Choroid plexus epithelial cell (primary cell): ENCODE measurements at places on chromosomes 5 and 9.
A peak's percentile ranks its signal among the peaks of the same experiment; 100 is the strongest.

- peak; percentile 81 for DNase-seq
These were observed 293.0 kb downstream of the CDH12 start for GRCh38 chr5:22560147-22560546.

DNA sequence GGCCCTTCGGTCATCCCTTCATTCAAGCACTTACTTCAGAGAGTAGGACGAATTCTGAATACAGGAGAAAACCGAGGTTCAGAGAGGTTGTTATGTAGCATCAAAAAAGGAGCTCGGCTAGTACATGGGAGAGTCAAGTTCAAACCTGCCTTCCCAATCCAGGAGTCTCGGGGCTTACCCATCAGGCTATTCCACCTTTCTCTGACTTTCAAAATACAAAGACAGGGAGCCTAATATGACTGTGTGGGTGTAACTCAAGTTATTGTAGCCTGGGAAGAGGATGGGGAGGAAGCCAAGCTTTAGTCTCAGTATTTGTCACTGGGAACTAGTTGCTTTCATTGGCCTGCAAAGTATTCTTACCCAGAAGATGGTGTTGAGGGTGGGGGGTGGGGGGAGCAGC is 274.8 kb upstream of the PANK3 start:
- no peak for DNase-seq

DNA sequence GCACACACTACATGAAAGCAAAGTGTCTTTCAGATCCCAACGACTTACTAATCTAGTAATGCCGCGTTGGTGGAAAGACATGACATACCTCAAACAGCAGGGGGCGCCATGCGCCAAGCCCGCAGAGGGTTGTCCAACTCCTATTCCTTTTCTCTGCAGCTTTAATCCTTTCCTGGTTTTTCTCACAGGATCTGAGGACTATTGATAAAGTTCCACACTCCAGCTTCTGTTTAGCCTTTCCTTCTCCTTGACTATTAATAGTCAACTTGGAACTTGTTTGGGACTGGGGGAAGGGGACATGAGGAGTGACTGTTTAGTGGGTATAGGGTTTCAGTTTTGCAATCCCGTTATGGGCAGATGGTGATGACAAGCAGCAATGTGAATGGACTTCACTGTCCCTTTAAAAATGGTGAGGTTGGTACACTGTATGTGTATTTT is 62.9 kb downstream of the OTULIN start:
- DNase-seq: peak; percentile 91

DNA sequence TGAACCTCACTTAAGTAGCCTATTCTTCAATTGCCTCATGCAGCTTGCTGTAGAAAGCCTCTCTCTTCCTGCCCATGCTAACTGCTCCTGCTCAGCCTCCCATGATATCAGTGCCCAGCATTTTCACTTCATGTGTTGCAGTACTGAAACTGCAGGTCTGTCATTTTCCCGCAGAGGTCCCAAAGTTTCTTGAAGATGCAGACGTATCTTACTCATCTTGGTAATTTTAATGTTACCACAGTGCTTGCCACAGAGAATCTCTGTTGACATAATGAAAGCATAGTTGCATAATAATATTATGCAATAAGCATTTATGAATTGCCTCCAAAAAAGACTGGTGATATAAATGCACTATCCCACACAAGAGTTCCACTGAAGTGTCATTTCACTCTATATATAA is 561.1 kb upstream of the DAP start:
- DNase-seq: no peak

DNA sequence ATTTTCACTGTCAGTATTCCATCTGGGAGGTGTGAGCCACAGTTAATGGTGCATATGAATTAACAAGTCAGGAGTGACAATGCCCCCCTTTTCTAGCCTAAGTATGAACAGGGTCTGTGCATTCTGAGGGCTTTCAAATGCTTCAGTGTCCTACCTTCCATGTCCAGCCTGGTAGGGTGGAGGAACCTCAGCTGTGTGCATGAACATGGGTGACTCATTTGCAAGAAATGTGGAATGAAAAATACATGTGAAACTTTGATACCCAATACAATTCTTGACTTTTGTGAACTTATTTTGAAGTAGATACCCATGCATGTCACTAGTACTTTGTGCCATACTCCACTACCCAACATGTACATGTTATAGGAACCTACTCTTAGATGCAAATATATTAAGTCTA is 375.8 kb downstream of the SEMA5A start:
- peak; percentile 48 for DNase-seq

DNA sequence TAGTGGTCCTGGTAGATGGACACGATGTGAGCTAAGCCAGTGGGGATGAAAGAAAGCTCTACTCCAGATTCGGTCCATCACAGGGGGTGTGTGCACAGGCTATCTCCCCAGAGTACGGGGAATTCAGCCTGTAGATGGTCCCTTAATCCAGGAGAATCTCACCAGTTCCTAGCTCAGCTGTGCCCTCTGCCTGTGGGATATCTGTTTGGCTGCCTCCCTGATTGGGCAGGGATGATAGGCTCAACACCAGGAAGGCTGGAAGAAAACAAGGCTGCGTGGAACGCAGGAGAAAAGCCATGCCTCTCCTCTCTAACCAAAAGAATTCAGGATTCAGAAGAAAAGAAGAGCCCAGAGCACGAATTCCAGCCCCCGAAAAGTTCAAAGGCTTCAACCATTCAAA is 40.9 kb downstream of the VLDLR start:
- DNase-seq: peak; percentile 14

DNA sequence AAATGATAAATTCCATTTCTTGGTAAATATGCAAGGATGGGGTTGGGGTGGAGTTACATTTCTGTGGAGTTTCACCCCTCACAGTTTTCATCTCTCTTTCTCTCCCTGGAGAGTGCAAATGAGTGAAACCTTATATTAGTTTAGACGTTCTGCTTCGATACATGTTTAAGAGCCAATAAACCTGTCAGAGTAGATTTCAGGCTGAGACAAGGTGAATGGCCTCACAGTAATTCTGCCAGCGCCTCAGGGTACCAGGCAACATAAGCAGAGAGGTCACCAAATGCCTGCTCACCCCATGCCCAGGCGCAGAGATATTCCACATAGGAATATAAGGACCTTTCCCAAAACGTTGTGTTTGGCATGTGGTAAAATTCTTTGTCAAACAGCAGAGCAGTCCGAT is 154.9 kb upstream of the VLDLR start:
- DNase-seq: no peak

DNA sequence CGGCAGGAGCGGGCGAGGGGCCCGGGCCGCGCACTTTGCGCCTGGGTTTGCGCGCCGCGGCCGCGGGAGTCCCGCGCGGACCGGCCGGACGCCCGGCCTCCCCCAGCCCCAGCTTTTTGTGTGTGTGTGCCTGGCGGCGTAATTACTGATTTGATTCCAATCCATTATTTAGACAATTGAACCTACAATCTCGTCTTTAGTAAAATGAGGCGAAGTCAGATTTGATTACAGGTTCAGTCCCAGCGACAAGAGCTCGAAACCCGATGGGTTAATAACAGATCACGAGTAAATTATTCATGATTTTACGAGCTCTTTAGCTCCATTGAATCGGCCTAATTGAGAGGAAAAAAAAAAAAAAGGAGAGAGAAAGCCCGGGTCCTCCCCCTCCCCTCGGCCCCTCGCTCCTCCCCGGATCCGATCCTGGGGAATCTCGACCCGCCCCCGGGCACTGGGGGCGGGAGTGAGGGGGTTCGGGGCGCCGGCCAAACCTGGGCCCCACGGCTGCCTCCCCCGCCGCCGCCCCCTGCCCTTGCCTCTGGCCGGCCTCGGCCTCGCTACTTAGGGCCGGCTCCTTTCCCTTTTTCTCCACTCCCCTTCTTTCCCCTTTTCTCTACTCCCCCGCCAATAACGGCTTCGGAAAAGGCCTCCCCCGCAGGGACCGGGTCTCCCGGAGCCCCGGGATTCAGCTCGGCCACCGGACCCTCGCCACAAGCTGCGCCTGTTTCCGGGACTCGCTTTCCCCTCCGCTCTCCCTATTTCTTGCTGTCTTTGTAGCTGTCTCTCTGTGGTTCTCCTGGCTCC is 6.6 kb downstream of the LHX2 start:
- DNase-seq: no peak

GRCh38 chr5:159422361-159422760 is 92.1 kb upstream of the IL12B start:
- peak; percentile 67 for DNase-seq
